ENCODE measurements at places on chromosomes 2 and 18.

GRCh38 chr2:12733846-12734245 lies 17.1 kb downstream of the TRIB2 start:
- DNase-seq: peak; percentile 98

GRCh38 chr2:51490576-51491234 lies 458.8 kb upstream of the NRXN1 start:
- no peak for DNase-seq

GRCh38 chr2:181626671-181627070 lies 30.2 kb downstream of the CERKL start:
- no peak for DNase-seq

GRCh38 chr2:36534275-36534799 lies 63.6 kb downstream of the FEZ2 start:
- no peak for DNase-seq

DNA sequence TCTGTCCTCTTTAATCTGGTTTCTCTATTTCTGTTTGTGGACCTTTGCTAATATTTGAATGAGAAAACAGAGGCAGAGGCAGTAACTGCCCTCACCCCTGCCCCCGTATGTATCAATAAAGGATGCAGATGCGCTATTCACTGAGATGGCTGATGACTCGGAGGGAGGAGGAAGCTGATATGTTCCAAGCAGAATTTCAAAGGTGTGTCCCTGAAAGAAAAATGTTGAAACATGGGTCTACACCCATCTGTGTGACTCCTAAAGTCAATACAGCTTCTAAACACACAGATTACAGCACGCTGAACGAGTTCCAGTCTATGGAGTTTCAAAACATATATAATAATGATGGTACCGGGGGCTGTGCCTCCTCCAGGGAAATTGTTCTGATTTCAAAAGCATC lies 38.8 kb downstream of the EPHA4 start:
- no peak for DNase-seq

- DNase-seq: no peak
Observed at GRCh38 chr2:30172627-30173026, 25.8 kb downstream of the YPEL5 start.

DNA sequence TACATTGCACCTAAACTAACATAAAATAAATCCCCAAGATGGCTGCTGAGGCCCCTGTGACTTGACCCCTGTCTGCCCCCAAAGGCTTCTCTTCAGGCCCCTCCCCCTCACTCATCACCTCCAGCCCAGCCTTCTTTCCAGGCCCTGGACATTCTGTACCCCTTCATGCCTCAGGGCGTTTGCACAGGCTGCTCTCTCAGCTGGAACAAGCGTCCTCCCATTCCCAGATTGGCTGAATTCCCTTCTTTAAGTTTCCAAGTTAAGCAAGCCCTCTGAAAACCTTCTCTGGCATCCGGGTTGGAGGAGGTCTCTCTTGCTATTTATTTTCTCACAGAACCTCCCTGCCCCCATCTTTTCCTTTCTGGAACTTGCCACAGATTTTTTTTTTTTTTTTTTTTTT lies 165.2 kb upstream of the BCL2L11 start:
- DNase-seq: no peak
